ENCODE measurements at places on chromosomes 2 and 18.

DNA sequence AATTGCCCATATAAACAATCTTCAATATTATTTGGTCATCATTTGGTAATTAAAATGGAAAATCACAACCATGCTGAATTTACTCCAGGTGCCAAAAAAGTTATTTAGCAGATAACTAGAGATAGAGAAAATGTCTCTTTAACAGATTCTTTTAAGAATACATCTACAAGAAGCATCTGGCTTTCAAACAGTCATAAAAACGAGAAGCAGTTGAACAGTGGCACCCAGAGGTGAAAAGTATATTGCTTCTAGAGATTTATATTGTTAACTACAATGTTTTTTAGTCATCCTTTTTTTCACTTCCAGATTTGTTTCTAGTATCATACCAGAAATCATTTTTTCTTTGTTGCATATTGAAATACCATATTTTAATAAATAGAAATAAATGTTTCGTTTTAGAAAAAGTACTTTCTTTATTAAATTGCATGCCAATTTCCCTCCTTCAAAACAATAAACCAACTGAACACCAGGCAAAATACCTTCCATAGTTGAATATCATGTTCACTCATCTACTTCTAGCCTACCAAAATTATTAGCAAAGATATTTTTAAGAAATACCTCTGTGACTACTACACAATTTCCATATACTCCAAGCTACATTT lies 65.4 kb upstream of the HNRNPA3 start:
- DNase-seq, result peak; percentile 36

- DNase-seq, result no peak
Observed at GRCh38 chr18:60267391-60268058, 105.0 kb downstream of the MC4R start.

DNA sequence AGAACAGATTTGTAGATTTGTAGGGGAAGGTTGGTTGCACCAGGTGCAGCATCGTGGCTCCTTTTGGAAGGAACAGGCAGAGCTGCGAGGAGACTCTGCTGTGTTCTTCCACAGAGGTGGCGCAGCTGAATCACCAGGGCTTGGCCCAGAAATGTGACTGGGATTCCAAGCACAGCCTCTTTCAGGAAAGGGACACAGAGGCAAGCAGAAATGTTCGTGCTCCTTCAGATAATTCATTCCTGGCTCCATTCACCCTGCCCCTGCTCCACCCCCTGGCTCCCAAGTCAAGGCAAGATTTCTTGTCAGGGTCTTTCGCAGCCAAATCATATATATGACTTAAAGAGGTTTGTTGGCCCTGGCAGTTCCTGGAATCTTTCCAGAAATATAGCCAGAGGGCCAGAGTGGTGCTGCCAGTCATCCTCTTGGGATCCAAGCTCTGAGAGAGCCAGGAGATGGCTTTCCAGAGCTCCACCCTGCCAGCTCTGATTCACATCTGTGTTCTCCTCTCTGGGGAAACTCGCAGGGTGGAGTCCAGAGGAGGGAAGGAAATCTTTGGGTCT lies 203.9 kb upstream of the TANK start:
- no peak for DNase-seq

DNA sequence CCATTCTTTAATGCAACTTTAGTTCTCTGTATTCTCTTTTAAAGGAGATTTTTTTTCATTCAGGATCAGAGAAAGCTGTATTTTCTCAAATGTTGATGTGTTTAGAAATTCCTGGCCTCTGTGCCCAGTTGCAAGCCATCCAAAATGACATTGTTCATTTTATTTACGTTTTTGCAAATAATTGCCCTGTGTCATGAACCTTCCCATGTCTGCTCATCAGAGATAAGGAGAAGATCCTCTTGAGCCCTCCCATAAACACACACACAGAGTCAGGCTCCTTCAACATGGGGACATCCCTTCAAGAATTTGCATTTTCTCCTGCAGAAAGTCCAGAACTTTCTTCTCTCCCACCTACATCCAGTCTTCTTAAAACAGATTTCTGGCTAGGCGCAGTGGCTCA lies 258.8 kb downstream of the GBX2 start:
- DNase-seq, result no peak

GRCh38 chr2:128069769-128070168 lies 21.2 kb upstream of the UGGT1 start:
- DNase-seq, result no peak

GRCh38 chr2:205913668-205914067 lies 172.3 kb downstream of the INO80D start:
- no peak for DNase-seq

DNA sequence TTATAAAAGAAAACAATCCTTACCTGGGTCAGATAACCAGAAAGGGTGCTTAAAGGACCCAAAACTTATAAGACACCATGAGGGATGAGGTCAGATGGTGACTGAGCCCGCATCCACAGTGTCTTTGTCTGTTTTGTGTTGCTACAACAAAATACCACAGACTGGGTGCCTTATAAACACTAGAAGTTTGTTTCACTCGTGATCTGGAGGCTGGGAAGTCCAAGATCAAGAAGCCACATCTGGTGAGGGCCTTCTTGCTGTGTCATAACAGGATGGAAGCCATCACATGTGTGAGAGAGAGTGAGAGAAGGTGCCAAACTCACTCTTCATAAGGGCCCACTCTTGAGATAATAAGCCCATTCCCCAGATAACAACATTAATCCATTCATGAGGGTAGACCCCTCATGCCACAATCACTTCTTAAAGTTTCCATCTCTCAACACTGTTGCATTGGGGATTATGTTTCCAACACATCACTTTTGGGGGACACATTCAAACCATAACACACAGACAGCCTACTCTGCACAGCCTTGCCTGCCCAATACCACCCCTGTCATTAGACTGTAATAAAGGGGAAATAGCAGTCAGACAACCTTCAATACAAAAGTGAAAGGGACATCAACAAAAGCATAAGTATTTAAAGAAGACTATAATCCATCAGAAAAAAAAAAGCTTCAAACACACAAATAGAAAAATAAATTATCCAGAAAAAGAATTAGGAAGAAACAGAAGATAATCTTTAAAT lies 249.8 kb downstream of the ANAPC1 start:
- no peak for DNase-seq

GRCh38 chr2:240413813-240414429 lies 21.5 kb upstream of the GPC1 start:
- no peak for DNase-seq

DNA sequence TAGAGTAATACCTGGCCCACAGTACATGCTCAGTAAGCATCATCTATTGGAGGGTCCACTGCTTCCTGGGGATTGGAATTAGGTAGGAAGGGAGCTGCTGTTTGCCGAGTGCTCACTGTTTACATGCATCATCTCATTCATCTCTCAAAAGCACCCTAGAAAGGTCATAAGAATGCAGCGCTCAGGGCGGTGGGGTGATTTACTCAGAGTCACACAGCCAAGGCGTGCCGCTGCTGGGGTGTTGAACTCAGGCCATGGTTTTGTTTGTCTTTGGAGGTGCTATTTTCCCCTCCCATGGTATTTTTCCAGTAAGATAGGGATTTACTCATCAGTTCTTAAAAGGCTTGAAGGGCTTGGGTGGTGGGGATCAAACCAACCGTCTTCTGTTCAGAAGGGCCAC lies 227.5 kb downstream of the LDLRAD4 start:
- no peak for DNase-seq

GRCh38 chr2:100959225-100959880 lies 42.7 kb upstream of the RPL31 start:
- DNase-seq, result no peak

GRCh38 chr2:8388781-8389180 lies 293.1 kb upstream of the ID2 start:
- DNase-seq, result no peak

DNA sequence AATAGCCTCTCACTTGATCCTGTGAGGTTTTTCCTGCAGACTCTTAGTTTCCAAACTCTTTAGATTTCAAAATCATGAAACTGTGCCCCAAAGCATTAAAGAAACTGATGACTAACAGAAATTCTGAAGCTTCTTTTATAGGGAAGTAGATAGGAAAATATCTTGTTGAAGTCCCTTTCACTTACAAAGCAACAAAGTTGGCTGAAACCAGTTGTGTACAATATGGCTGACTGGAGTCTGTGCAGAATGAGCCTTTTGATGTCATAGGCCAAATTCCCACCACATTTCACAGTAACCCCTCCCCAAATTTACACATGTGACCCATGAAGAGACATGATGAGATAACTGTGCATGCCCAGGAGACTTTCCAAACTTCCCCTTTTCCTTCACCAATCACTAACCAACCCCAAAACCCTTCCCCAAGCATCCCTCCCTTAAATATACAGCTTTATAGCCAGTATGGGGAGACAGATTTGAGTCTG lies 61.7 kb upstream of the NCK2 start:
- no peak for DNase-seq

DNA sequence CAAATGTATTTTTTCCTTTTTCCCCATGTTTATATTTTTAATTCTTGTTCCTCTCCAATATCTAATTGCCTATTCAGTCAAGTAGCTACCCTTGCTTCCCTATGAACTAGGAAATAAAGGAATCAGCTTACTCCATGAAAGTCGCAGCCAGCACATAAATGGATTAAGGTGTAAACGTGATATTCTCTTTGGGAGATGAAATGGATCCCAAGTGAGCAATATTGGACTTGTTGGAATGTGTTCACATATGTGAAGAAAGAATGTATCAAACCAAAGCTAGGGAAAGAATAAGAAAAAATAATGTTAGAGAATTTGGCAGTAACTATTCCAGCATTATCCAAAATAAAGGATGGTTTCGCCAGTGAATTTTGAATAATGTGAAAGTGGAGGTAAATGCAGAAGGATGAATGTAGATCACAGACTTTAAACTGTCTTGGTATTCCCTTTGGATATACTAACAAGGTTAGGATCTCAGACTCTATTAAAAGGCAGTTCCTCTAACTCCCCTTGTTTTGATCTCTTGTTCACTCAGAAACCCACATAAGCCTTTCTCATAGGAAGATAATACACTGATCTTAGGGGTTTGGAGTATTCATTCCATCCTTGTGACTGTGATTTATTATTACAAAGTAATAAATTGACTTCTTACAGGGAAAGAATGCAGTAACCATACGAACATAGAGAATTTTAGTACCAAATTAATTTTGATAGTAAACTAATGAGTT lies 208.1 kb downstream of the BABAM2 start:
- no peak for DNase-seq

DNA sequence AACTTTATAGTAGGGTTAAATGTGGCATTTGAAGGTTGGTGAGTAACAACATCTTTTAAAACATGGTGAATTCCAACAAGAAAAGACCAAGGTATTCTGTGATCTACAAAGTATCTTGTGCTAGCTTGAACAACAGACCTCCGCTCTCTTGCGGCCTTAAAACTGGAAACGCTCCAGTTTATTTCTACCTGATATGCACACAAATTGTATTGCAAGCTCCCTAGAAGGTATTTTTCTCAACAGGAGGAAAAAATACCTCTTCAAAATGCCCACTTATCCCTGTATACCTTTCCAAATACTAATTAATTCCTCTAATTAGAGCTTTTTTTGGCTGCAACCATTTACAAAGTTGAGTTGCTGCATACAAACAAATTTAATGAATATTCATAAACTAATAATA lies 69.5 kb downstream of the KCNH7 start:
- DNase-seq, result no peak

DNA sequence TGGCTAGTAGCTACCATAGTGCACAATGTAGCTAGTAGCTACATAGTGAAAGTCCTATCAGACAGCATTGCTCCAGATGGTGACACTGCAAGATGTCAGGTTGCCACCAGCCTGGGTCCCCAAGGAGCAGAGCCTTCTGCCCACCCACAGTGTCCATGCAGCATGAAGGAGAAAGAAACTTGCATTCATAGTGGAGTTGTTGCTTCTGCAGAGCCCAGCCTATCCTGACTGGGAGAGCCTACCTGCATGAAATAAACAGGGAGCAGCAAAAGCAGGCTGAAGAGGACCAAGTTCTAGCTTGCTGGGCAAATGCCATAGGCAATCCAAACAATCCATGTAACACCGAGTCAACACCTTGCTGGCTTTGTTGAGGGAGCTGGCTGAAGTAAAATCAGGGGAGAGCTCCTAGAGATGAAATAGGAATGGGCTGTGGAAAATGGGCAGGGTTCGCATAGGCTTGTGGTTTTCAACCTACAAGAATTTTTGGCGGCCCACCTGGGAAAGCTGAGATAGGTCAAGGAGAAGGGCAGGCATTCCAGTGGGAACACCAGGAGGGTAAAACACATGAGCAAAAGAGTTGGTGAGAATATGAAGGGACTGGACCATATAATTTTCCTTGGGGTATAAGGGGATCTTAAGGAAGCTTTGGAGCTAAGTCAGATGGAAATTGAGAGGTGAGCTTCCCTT lies 195.8 kb downstream of the CYP26B1 start:
- DNase-seq, result no peak

DNA sequence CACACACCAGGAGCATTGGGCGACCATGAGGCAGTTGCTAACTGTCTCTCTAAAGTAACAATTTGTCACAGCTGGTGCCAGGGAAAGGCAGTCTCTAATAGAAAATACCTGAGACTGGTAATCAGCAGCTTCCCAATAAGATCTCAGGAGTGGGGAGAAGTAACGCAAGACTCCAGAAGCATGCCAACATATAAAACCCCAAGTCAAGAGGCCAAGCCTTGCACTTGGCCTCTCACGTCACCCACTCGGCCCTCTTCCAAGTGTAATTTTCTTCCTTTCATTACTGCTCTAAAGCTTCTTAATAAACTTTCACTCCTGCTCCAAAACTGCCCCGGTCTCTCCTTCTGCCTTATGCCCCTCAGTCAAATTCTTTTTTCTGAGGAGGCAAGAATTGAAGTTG lies 455.6 kb upstream of the ACVR2A start:
- DNase-seq, result no peak

DNA sequence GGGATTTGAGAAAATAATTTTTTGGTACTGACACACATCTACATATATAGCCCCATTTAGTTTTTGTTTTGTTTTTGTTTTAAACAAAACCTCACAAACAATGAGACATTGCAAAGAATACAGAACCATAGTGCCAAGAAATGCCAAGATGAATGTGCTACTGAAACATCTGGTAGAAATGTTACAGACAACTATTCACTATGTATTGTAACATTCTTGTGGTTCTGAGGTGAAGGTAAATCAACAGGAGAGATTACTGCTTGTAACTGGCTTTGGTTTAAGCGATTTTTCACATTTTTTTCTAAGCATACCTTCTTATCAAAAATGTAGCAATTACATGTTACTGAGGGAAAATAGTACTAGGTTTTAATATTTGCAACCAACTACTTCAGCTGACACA lies 281.3 kb downstream of the ZNF804A start:
- DNase-seq, result no peak

DNA sequence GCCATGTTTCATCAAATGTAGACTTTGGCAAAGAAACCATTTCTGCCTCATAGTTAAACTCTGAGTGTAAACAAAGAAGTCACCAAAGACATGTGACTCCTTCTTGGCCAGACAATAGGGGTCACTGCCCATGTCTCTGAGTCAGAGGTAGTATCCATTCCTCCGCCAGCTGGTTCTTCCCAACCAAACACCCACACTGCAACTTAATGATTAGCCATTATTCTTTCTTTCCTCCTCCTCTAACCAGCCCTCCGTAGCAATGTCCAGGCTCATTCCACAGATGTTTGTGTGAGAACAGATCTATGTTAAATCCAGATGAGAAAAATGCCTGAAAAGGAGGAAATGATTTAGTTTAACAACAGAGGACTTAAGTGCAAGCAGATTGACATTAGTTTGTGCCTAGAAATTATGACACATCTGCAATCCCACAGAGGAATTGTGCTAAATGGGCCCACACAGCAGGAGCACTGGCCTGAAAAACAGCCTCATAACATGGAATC lies 127.9 kb upstream of the SH3BP4 start:
- no peak for DNase-seq

All from SHP77 treated with DMSO at 0.1 percent for 48 hours (cell line).